ENCODE measurements at places on chromosomes 5 and 9.

DNA sequence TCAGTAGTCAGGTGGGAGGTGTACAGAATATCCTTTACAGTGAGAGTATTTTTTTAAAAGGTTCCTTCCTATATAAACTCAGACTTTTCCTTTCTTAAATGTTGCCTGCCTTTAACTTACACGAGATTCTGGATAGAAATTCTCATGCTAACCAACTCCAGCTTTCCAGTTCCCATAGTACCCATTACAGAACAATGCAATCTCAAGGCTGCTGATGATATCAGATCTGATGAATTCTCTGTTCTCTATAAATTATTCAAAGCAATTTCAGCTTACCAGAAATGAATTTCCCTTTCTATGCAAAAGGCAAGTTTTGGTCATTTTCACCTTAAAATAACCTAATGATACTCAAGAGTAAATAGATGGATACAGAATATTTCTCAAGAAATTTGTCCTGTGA lies 90.3 kb downstream of the NUDT12 start:
- H3K4me3 ChIP-seq: no peak overlapping the region
- no peak for DNase-seq
- H3K36me3 ChIP-seq: no peaks in the 10 kb centered on the region
- no peak overlapping the region for H3K27ac ChIP-seq

DNA sequence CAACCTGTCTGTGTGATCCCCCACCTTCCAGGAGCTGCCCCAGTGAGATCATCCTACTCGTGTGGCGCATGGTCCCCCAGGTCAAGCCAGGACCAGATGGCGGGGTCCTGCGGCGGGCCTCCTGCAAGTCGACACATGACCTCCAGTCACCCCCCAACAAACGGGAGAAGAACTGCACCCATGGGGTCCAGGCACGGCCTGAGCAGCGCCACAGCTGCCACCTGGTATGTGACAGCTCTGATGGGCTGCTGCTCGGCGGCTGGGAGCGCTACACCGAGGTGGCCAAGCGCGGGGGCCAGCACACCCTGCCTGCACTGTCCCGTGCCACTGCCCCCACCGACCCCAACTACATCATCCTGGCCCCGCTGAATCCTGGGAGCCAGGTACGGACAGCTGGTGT lies 43.7 kb downstream of the RGS3 start:
- H3K27ac ChIP-seq: no peak overlapping the region
- peaks cover 5% of the 10 kb centered on the region for H3K4me1 ChIP-seq
- no peaks in the 10 kb centered on the region for H3K27me3 ChIP-seq
- no peak overlapping the region for H3K4me3 ChIP-seq
- DNase-seq: no peak
- H3K36me3 ChIP-seq: peaks cover 14% of the 10 kb centered on the region

- peaks cover 2% of the 10 kb centered on the region for H3K4me1 ChIP-seq
- H3K36me3 ChIP-seq: no peaks in the 10 kb centered on the region
- peak overlapping the region; percentile 64 for H3K27ac ChIP-seq
- no peak for DNase-seq
- peak overlapping the region; percentile 73 for H3K4me3 ChIP-seq
- H3K27me3 ChIP-seq: no peaks in the 10 kb centered on the region
These were observed 47.5 kb downstream of the DAB2IP start for GRCh38 chr9:121698627-121699570.

DNA sequence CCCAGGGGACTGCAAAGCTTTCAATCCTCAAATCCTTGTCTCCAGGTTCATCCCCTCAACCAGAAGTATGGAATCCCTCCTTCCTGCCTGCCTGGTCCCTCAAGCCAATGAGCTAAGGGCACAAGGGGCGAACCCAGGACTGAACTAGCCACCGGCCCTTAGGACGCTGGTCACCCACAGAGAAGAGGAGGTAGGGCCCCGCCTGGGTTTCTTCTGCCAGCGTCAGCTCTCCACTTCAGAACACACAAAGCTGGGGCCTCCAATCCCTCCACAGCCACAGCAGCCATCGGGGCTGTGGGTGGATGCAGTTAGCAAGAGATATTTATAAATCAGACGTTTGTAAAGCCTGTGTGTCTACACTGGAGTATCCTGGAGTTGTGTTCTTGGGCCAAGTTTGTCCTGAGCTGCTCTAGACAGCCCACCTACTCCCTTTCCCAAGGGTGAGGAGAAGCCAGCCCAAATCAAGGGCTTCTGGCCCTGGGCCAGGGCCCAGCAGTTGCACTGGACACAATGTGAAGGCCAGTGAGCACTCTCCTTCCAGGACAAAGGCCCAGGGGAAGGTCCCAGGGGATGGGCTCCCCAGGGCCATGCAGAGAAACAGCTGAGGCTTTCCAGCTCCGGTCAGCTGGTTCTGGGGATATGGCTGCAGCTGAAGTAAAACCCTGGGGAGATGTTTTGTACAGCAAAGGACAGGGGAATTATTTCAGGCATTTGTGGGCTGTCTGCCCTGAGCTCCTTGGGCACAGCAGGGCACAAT lies 18.9 kb downstream of the AMBP start:
- DNase-seq: no peak
- no peak overlapping the region for H3K27ac ChIP-seq
- H3K4me1 ChIP-seq: no peaks in the 10 kb centered on the region
- H3K4me3 ChIP-seq: no peak overlapping the region

DNA sequence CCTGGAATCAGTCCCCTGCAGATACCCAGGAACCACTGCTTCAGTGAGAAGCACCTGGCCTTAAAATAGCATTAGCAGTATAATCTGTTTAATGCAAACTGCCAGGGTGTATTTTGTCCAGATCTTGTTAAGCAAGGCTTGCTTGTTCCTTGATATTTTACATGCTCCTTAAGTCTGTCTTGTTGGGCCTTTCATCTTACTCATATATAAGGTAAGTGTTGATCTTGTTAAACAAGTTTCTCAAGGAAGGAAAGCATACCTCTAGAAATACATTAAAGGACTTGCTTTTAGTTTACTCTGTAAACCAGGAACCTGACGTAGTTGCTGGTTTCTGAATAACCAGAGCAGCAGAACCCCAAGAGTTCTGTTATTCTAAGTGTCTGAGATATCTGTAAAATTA lies 13.7 kb downstream of the HSPA4 start:
- H3K4me3 ChIP-seq: no peak overlapping the region
- no peaks in the 10 kb centered on the region for H3K27me3 ChIP-seq
- no peak overlapping the region for H3K27ac ChIP-seq
- DNase-seq: no peak
- peaks cover 21% of the 10 kb centered on the region for H3K36me3 ChIP-seq
- H3K4me1 ChIP-seq: peaks cover 10% of the 10 kb centered on the region

- no peak overlapping the region for H3K27ac ChIP-seq
- DNase-seq: no peak
- no peak overlapping the region for H3K4me3 ChIP-seq
- no peaks in the 10 kb centered on the region for H3K4me1 ChIP-seq
- no peaks in the 10 kb centered on the region for H3K36me3 ChIP-seq
- peaks cover 9% of the 10 kb centered on the region for H3K27me3 ChIP-seq
These were observed 156.9 kb upstream of the GPR151 start for GRCh38 chr5:146672866-146673265.

DNA sequence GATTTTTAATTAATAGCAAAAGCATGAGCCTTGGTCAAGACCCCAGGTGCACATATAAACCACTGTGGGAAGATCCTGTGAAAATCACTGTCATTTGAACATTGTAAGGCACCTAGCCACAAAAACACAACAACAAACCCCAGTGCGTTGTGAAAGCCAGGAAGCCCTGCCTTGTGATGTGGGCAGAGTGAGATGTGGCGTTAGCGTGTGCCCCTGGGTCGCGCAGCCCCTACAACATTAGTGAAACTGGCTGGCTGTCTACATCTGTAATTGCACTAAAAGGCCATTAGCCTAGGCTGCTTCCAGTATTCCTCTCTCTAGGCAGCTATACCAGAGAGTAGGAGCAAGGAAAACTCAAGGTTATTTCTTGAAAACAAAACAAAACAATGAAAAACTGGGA lies 21.1 kb upstream of the PDZD2 start:
- no peak overlapping the region for H3K4me3 ChIP-seq
- no peaks in the 10 kb centered on the region for H3K4me1 ChIP-seq
- H3K27ac ChIP-seq: no peak overlapping the region

DNA sequence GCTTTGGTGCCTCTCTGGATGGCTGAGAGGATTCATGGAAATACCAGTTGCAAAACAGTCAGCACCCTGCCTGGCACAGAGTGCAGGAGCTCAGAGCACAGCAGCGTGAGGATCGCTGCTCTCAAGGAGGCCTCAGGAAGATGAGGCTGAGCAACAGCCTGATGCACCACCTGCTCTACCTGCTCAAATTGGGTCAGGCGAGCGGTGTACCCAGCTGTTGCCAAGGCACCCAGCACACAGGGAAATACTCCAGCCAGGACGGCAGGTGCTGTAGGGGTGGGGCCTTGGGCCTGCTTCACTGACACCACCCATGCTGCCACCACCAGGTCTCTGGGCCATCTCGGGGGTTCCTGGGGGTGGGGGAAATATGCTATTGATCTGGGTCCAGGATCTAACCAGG lies 4.3 kb downstream of the EEIG1 start:
- no peaks in the 10 kb centered on the region for H3K36me3 ChIP-seq
- no peak overlapping the region for H3K27ac ChIP-seq
- no peak for DNase-seq
- H3K27me3 ChIP-seq: no peaks in the 10 kb centered on the region
- H3K4me1 ChIP-seq: peaks cover 51% of the 10 kb centered on the region
- no peak overlapping the region for H3K4me3 ChIP-seq

GRCh38 chr5:127757576-127757975 lies 54.4 kb downstream of the CCDC192 start:
- DNase-seq: peak; percentile 48
- no peak overlapping the region for H3K27ac ChIP-seq
- no peak overlapping the region for H3K4me3 ChIP-seq
- no peaks in the 10 kb centered on the region for H3K4me1 ChIP-seq
- no peaks in the 10 kb centered on the region for H3K36me3 ChIP-seq

DNA sequence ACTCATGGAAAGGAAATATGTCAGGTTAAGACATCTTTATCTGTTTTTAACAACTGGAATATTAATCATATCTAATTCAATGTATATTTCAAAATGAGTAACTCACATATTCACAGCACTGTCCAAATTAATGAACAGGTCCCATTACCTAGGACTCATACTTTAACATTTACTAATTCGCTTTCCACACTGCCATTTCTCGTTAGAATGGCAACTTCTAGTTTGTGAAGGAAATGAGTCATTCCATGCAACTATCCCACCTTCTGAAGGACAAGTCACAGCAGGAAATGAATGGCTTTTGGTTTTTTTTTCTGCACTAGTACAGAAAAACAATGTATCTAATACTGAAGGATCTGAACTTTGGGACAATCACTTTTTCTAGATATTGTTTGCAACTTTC lies 24.6 kb upstream of the IFNK start:
- no peak overlapping the region for H3K4me3 ChIP-seq
- no peaks in the 10 kb centered on the region for H3K36me3 ChIP-seq
- DNase-seq: no peak
- H3K4me1 ChIP-seq: peaks cover 10% of the 10 kb centered on the region

DNA sequence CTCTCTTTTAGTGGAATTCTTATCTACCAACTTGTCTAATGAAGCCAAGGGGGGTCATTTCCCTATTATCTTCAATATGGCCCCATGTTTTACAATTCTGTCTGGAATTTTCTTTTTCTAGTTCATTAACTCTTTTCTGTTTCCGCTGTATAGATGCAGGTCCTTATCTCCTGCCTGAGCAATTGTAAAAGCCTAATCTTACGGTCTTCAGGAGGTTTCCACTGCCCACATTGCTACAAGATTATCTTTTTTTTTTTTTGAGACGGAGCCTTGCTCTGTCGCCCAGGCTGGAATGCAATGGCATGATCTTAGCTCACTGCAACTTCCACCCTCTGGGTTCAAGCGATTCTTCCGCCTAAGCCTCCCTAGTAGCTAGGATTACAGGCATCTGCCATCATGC lies 132.3 kb downstream of the UNC13B start:
- H3K27me3 ChIP-seq: no peaks in the 10 kb centered on the region
- H3K4me1 ChIP-seq: no peaks in the 10 kb centered on the region
- H3K27ac ChIP-seq: no peak overlapping the region
- DNase-seq: no peak
- no peak overlapping the region for H3K4me3 ChIP-seq

DNA sequence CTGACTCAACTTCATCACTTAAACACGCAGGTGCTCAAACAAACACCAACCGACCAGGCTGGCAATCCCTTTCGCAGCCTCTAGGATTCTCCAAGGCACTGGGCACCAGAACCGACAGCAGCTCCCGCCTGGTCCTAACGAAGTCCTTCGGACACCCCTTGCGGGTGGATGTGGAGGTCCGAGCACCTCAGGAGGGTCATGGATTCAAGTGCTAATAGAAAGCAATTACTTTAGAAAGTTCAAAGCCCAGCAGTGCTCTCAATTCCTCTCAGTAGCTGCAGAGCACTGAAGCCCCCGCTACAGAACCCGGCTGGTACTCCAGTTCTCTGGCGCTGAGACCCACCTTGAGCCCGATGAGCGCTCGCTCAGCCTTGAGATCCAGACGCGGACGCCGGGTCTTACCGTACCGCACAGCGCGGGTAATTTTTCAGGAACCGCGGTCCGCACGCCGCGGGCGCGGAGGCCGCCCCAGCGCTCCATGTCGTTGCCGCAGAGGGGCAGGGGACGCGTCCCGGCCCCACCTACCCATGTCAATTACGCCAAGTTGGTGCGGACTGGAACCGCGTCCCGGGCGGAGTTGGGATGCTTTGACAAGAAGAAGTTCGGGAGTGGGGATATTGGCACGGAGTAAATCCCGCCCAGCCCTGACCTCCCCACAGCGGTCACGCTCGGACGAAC lies 638 bp downstream of the MARCHF3 start:
- DNase-seq: peak; percentile 50
- H3K27ac ChIP-seq: peak overlapping the region; percentile 52
- no peaks in the 10 kb centered on the region for H3K36me3 ChIP-seq
- H3K4me3 ChIP-seq: peak overlapping the region; percentile 62

DNA sequence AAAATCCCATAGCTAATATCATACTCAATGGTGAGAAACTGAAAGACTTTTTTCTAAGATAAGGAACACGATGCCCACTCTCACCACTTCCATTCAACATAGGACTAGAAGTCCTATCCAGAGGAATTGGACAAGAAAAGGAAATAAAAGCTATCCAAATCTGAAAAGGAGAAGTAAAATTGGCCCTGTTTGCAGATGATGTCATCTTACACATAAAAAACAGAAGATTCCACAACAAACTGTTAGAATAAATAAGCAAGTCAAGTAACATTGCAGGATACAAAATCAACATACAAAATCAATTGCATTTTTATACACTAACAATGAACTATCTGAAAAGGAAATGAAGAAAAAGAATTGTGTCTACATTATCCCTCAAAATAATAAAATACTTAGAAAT lies 308.0 kb downstream of the MCTP1 start:
- no peak overlapping the region for H3K4me3 ChIP-seq
- no peak for DNase-seq
